CD4-positive, alpha-beta T cell treated with Interleukin-12 subunit alpha and Interleukin-12 subunit beta, for 1 hour (primary cell): ENCODE measurements at places on chromosomes 16 and 17.

GRCh38 chr16:27225536-27226360 lies 22.4 kb downstream of the KDM8 start:
- DNase-seq: no peak

DNA sequence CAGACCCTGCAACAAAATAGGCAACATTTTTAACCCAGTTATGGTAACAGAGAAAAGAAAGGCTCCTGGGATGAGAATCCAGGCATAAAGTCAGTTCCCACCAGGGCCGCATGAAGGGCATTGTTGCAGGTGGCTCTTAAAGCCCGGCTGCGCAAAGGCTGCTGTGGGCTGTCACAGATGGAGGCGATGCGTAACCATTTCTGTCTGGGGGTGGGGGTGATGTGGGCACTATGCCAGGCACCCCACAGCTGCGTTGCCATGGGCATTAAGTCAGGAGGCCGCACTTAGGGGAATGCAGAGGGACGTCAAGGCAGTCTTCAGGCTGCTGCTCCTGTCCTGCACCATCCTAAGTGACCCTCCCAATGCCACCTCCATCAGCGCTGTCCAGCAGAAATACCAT lies 228.4 kb downstream of the CPPED1 start:
- DNase-seq: no peak

GRCh38 chr17:51914577-51914976 lies 243.9 kb downstream of the CA10 start:
- no peak for DNase-seq

- DNase-seq: no peak
Observed at GRCh38 chr17:30812218-30813177, 12.0 kb downstream of the CRLF3 start.

- DNase-seq: no peak
Observed at GRCh38 chr17:63798572-63799106, 24.7 kb downstream of the DDX42 start.

DNA sequence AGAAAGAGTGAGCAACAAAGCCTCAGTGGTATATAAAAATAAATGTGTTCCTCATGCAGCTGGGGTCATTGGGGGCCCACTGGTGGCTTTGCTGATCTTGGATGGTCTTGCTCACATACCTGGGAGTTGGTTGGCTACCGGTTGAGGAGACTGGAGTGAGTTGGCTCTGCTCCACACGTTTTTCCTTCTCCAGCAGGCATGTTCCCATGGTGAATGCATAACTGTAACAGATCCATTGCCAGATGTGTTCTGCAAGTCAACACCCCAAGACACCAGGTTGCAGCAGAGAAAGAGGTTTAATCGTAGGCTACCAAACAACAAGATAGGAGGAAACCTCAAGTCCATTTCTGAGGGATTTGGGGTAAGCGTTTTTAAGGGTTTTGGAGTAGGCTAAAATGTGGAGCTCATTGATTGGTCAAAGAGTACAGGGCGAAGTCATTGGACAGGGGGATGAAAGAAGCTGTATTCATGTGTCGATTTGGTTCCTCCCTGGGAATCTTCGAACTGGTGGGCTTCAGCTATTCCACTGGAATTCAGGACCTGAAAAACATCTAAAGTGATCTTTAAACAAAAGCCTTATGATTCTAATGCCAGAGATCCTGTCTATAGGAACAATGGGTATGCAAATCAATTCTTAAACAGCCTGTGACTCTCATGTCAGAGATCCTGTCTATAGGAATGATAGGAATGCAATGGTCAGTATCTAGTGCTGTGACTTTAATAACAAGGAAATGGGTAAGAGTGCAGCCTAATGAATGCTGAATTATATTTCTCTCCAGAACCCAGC lies 467.5 kb upstream of the C16orf82 start:
- no peak for DNase-seq

DNA sequence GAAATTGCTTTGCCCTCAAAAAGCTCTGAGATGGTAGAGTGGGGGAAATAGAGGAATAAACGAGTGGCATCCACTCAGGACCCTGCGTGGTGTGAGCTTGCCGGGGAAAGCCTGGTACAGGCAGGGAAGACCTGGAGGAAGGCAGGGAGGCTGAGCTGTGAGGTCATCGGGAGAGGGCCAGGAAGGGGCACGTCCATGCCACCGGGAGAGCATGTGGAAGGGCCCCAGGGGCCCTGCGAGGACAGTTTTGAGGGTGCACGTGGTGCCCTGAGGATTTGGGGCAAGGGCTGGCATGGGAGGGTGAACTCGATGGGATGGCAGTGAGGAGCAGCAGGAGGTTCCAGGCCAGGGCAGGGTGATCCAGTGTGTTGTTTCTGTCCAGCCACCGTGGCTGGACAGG lies 56.3 kb upstream of the CBFA2T3 start:
- no peak for DNase-seq

- DNase-seq: peak; percentile 78
Observed at GRCh38 chr17:75827308-75828075, 16.7 kb downstream of the UNC13D start.

GRCh38 chr16:89319886-89320781 lies 102.6 kb downstream of the ZNF778 start:
- DNase-seq: no peak

DNA sequence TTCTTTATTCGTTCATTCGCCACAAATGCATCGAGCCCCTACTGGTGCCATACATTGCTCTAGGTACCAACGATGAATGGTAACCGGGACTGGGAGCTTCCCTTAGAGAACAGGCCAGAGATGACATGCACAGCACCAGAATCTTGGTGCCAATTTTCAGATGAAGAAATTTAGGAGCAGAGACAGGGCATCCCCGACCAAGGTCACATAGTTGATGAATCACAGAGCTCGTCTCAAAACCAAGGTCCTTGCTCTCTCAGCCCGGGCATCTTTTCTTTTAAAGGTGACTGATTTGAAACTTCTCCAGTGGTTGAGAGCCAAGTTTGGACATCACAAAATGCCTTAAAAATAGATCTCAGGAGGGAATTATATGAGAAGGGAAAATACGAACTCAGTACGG lies 73.2 kb upstream of the C16orf82 start:
- DNase-seq: no peak

DNA sequence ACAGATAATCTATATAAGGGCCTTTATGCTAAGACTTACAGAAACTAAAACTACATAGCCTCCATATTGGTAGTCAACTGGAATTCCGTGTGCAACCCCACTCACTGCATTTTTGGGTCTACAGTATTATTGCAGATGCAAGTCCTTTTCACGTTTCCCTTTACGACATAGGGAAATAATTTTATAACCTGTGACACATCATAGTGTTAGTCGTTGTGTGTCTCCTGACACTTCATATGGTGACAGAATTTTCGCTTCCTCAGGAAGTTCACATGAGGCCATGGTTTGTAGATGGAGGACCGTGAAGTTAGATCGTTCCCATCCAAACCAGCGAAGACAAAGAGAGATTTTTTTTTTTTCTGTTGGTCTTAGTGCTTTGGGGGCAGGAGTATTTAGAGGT lies 15.7 kb upstream of the MRC2 start:
- peak; percentile 12 for DNase-seq

- DNase-seq: peak; percentile 25
Observed at GRCh38 chr17:28643983-28644786, 773 bp downstream of the BLTP2 start.

DNA sequence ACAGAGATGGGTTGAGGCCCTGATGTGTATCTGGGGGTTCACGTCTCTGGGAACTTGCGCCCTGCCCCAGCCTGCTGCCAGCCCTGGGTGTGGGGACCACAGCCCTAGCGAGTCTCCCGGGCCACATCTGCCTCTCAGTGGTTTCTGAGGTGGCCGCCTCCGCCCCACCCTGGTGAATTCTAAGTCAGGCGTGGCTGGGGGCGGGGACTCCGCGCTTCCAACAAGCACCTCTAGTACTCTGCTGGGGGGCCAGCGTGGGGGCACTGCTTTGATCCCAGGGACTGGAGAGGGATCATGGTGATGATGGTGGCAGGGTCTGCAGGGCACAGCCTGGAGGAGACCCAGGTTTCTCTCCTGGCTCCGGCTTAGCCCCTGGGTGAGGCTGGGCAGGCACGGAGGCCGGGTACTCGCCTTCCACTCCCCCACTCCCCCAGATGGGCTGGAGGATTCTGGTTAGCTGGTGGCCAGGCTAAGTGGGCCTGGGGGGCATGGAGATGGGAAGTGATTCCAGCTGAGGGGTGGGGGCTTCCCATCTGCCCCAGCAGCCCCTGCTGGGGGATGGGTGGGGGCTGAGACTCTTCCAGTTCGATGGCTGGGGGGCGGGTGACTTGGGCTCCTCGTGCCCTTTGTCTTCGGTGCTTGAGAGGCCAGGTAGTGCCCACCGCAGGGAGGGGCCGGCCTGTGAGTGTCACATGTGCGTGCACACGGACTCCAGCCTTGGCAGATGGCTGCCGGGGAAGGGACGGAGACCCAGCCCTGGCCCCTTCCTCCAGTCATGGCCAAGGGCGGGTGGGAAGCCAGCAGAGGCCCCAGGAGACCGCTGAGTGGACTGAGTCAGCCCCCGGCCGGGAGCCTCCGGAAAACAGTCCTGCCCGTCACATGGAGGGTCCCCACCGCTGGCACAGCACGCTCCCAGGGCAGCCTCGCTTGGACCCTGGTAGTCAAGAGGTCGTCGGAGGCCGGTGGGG lies 3.9 kb downstream of the GLIS2 start:
- DNase-seq: peak; percentile 71

DNA sequence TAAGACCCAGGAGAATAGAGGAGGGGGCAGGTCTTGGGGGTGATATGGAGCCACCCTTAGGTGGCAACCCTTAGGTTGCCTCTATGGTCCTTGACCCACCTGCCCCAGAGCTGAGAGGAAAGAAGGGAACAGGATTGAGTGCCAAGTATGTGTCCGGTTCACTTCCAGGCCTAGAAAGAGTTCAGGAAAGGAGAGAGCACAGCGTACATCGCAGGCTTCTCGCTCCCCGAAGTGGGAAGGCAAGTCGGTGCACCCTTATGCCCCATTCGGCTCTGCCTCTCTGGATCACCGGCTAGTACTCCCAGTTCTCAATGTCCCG lies 631 bp downstream of the SP6 start:
- DNase-seq: no peak

GRCh38 chr17:40327735-40328385 lies 18.9 kb downstream of the RARA start:
- DNase-seq: no peak

GRCh38 chr17:43020789-43021740 lies 1.1 kb downstream of the VAT1 start:
- peak; percentile 42 for DNase-seq

DNA sequence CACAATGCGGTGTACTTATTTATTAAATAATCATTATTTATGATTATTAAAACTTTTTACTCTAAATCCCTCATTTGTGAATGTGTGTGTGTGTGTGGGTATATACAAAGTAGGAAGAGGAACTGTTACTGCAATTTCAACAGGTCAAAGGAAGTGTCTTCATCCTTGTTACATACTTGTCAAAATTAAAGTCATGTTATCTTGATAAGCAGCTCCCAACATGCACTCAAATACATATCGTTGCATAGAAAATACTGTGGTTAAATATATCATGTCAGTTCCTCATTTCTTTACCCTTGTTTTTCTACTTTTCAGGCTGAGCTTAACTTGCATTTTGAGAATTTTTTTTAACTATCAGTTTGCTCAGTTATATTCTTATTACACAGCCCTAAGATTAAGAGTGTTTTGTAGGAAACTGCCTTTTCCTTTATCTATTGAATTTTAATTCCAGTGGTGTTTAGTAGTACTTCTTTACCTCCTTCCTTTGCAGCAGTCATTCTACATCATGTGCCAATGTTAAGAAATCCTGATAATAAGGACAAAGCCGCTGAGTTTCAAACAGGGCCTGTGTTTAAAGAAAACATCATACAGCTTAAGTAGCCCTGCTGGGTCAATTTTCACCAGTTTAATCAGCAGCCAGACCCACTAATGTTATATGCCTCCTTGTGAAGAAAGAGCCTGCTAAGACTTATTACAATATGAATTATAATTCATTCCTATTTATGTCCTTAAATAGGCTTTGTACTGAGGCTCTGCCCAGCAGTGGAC lies 7.2 kb downstream of the EFCAB5 start:
- no peak for DNase-seq

DNA sequence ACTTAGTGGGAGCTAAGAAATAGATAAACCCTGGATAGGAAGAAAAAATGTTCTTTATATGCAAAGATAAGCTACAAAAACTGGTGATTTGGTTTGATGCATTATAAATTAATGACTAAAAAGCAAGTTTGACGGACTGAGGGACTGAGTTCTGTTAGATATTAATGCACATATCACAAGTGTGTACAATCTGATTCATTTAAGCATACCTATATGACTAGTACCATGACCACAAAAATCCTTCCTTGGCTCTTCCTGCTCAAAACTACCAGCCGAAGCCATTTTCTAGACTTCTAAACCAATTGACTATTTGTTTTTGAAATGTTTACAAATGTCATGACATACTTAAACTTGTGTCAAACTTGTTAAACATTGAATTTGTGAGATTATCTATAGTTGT lies 374.5 kb upstream of the MON1B start:
- no peak for DNase-seq

GRCh38 chr17:40498281-40499084 lies 2.9 kb downstream of the TNS4 start:
- DNase-seq: no peak

- DNase-seq: no peak
Observed at GRCh38 chr17:6853764-6854442, 22.4 kb upstream of the TEKT1 start.

DNA sequence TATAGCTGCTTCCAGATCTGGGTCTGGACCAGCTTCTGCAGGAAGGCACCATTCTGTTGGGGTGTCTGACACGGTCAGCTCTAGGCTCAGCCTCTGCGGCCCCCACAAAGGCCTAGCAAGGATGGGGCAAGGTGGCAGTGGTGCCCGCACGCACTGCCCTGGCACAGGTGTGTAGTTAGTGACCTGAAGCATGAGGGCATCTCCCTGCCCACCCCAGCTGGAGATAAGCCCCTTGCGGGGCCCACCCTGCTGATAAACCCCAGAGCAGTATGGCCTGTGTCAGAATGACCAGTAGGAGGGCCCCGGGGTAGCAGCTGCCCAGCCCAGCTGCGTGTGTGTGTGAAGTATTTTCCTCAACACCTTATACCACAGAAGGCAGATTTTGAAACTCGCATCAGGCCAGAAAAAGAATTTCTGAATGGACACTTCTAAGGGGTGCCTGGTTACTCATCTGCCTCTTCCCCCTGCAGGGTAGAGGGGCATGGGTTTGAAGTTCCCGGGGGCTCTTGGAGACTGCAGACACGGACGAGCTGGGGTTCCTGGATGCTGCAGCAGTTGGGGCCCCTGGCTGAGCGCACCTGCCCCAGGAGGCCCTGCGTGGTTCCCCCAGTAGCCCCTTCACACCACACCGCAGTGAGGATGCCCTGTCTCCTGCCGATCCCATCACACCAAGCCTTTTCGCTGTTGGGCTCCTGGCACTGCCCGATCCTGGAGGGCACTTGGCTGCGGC lies 4.5 kb downstream of the ARHGDIA start:
- peak; percentile 16 for DNase-seq

DNA sequence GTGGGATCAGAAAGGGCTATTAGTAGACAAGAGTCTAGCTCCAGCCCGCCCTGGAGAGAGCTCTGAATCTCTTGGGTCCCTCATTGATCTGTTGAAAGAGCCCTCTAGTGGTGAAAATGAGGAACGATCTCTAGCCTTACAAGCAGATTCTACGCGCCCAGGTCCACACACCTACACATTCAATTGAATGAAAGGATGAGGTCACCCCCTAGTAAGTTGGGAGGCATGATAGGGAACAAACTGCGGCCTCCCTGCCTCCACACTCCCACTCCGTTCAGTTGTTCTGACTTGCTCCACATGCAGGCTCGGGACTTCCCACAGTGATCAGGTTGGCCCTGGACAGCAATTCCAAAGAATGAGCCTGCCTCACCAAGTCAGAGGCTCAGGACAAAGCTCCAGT lies 2.9 kb upstream of the CACNG3 start:
- peak; percentile 52 for DNase-seq
